ENCODE measurements at places on chromosomes 1 and 21. TPM values are rescaled to one million over a fixed set of nuclear protein-coding genes. Genes with fewer than 3 reads are reported as not detected.
A peak's percentile ranks its signal among the peaks of the same experiment; 100 is the strongest.

- no peak for DNase-seq
These were observed 8.9 kb upstream of the TADA1 start for GRCh38 chr1:166884971-166885370.

DNA sequence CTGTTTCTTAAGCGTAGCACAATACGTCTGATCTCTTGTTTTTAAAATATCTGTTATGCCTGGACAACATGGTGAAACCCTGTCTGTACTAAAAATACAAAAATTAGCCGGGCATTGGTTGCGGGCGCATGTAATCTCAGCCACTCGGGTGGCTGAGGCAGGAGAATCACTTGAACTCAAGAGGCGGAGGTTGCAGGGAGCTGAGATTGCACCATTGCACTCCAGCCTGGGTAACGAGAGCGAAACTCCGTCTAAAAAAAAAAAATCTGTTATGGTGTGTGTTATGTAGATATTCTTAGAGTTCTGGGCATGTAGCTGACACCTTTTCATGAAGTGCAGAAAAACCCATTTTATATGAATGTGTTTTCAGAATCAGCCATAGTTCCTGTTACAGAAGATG is 38.2 kb downstream of the RABGAP1L start:
- DNase-seq: no peak

DNA sequence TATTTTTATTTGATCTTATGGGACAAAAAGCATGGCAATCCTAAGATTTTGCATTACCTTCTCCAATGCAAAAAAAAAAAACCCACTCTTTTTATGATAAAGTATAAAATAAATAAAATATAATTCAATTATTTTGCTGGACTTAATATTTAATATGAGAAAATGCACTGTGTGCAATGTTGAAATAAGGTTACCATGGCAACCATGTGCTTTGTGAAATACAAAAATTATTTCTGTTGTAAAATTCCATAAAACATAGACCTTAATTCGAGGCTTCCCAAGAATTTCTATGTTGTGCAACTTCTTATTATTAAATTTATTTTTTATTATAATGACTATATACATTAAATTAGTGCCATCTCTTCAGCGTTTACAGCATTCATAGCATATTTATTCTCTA is 989.5 kb downstream of the MRPL39 start:
- DNase-seq: no peak

DNA sequence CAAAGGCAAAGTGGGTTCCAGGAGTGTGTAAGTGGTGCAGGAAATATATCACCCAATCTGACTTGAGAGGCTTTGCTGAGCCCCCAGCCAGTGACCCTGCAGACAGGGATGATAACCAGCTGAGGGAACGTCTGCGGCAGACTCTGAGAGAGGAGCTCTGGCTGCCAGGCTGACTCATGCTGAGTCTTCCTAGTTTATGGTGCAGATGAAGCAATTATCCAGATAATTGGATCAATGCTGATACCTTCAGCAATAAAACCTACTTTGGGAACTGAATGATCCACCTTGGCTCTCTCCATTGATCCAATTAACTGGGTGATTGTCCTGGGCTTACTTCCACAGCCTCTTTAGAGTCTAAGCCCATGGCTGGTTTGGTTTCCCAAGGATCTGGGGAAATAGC is 7.3 kb downstream of the C8B start:
- DNase-seq: no peak

DNA sequence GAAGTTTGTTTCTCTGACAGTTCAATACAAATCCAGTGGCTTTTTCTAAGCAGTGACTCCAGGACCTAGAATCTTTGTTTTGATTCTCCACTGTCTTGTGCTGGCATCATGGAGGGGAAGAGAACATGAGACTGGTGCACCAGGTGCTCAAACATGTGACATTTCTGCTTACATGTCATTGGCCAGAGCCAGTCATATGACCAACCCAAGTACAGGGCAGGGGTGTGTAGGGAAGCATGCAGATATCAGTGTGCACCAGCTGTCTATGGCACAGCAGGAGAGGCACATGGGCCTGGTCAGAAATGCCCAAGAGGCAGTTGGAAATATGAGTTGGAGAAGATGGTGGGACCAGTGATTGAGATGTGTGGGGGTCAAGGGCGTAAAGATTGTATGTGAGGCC is 297.0 kb downstream of the HHAT start:
- peak; percentile 52 for DNase-seq

GRCh38 chr1:222539951-222540597 is 7.8 kb downstream of the HHIPL2 start:
- DNase-seq: no peak

DNA sequence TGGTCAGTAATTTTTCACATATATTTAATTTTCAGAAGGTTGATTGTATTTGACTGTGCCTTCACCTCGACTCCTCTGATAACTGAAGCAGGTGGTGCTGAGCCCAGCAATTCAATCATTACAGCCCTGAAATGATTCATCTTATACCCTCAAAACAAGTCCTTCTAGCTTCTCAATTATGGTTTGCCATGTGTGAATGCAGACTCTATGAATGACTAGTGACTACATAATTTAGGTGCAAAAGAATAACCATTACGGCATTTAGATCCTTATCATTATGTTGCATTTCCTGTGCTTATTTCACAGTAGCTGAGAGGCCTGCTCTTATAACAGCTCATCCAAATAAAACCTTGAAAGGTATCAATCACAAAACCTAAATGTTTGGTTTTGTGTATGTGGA is 54.0 kb upstream of the COL11A1 start:
- no peak for DNase-seq

DNA sequence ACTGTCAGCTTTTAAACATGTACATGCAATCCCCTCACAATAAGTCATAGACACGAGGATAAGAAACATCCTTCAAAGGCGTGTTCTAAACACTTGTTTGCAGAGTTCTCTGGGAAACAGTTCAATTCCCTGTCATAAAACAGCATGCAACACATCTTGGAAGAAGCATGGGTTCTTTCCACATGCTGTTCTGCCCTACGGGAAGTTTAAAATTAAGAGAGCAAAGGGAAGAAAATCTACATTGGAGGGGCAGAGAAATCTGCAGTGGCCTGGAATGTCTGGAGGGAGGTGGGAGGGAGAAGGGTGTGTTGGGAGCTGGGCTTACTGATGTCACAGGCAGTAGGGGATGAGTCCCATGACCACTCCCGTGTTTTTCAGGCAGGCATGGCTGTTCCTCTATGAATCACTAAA is 98.3 kb upstream of the SLC2A1 start:
- no peak for DNase-seq

DNA sequence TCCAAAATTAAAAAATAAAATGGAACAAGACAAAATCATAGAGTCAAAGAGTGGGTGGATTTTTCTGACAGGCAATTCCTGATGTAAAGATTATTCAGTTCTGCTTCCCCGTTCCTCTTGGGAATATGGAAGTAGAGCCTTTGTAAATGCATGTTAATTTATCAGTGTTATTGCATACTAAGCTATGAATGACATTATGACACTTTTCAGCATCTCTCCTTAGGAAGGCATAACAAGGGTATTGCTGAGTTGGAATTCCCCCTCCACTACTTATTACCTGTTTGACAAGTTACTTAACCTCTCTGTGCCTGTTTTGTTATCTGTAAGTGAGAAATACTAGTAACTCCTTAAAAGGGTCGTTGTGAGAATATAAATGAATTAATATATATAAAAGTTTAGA is 640.4 kb downstream of the LMO4 start:
- DNase-seq: no peak

The CD48 gene
- total RNA-seq: not detected

The ACOT11 gene
- total RNA-seq: 59.2 TPM

The TFF2 gene
- total RNA-seq: not detected

The ZNF695 gene
- 1.9 TPM for total RNA-seq

The TGFB2 gene
- 18.4 TPM for total RNA-seq

The ZNF697 gene
- total RNA-seq: 2.7 TPM

The ALX3 gene
- total RNA-seq: not detected

Data from myocyte (in vitro differentiated cells).